ENCODE measurements at places on chromosomes 6 and 20.

DNA sequence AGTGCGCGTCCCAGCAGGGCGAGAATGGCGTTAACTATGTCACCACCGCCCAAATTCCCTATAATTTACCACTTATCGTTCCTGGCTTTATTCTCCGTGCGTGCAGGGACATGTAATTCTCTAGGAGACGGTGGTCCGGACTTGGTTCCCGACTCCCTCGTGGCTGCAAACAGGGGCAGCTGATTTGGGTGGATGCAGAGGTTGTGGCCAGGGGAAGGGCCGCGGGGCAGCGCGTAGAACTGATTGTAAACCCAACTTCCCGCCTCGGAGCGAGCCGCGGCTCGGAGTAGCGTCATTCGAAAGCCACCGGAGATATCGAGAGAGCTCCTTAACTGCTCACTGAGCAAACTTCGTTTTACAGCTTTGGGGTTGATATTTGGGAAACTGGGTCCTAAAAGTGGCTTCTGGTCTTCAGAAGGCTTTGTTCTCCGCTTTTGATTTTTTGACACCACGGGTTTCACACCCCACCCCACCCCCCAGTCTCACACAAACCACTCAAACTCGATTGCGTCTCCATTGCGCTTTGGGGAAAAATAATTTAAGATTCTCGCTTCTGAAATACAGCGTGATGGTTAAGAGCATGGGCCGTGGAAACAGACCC lies 17.5 kb upstream of the ZSCAN9 start:
- peak; percentile 42 for DNase-seq

- no peak for DNase-seq
These were observed 360.7 kb upstream of the ZFP64 start for GRCh38 chr20:52552181-52552872.

DNA sequence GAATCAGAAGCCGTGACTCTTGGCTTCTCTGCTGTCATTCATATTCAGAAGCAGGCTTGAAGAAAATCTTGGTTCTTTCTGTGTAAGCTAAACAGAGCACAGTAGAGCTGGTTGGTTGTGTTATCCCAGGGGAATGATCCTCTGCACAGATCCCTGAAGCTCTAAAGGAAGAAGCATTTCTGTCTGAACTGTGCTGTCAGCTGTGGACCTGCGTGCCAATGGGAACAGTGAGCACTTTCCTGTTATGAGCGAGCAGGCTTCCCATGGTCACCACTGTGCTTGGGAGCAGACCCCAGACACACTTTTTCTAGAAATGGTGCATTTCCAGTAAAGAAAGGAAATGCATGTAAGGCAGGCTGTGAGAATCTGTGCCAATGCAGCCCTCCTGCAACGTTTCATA lies 490.2 kb downstream of the EPM2A start:
- no peak for DNase-seq

DNA sequence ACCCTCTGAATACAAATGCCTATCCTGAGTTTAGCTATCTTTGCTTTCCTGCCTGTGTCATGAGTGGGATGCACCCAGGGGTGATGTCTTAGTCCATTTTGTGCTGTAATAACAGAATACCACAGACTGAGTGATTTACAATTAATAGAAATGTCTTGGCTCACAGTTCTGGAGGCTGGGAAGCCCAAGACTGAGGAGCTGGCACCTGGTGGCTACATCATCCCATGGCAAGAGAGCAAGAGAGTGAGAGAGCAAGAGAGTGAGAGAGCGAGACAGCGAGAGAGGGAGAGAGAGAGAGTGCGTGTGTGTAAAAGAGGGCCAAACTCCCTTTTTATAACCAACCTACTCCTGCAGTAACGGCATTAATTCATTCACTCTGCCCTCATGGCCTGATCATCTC lies 76.8 kb downstream of the PRDM1 start:
- no peak for DNase-seq

DNA sequence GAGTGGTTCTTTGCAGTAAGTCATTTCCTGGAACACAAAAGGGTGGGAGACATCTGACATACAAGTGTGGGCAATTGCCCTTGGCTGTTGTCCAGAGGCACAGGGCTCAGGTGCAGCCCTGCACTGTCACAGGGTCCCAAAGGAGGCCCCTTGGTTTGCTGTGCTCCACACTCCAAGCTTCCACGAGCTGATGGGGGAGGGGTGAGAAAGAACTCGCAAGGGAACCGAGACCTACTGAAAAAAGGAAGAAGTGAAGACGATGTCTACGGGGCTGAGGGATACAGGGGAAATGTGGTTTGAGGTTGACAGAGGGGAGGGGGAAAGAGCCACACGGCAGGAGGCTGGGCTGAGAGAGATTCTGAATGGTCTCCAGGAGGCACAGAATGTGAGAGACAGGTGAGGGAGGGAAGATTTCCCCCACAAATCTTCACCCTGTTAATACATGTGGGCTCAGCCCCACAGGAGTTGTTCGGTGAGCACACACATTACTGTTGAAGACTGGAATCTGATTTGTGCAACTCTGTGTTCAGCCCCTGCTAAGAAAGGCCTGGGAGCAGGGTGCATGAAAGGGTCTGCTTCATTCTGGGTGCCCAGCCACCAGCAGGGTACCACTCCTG lies 123.4 kb downstream of the LY86 start:
- DNase-seq, result no peak

GRCh38 chr6:134593442-134593841 lies 275.5 kb upstream of the SGK1 start:
- no peak for DNase-seq

GRCh38 chr20:24675651-24676352 lies 206.4 kb downstream of the SYNDIG1 start:
- DNase-seq, result no peak

DNA sequence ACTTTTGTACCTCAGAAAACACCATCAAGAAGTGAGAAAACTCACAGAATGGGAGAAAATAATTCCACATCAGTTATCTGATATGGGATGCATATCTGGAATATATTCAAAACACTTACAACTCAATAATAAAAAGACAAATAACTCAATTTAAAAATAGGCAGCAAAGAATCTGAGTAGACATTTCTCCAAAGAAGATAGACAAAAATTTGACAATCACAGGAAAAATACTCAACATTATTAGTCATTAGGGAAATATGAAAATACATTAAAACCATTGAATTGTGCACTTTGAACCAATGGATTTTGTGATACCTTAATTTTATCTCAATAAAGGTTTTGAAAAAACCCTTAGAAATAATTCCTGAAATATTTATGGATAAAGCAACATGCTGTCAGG lies 36.9 kb upstream of the STMND1 start:
- DNase-seq, result no peak

- no peak for DNase-seq
These were observed 17.4 kb upstream of the CD83 start for GRCh38 chr6:14100138-14100537.
